ENCODE measurements at places on chromosomes 2 and 18. TPM values are rescaled to one million over a fixed set of nuclear protein-coding genes. Genes with fewer than 3 reads are reported as not detected.

DNA sequence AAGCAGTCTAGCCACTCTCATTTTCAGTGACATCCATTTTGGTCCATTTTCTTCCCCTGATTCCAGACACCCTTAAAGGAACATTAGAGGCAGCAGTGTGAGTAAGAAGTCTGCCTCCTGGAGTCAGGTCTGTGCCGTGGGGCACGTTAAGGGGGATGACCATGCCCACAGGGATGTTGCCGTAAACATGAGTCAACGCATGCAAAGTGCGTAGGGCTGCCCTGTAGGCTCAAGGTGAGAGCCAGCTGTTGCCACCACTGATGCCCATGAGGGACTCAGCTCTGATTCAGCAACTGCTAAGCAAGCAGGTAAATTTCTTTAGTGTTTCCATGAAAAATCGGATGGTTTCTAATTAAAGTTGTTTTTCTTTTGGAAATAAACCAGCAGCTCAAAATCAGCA, 61.4 kb upstream of the TFCP2L1 start:
- no peak for DNase-seq

- DNase-seq: no peak
These were observed 65.6 kb downstream of the TWSG1 start for GRCh38 chr18:9400197-9400596.

The HSPE1 gene
- 50.7 TPM for total RNA-seq

DNA sequence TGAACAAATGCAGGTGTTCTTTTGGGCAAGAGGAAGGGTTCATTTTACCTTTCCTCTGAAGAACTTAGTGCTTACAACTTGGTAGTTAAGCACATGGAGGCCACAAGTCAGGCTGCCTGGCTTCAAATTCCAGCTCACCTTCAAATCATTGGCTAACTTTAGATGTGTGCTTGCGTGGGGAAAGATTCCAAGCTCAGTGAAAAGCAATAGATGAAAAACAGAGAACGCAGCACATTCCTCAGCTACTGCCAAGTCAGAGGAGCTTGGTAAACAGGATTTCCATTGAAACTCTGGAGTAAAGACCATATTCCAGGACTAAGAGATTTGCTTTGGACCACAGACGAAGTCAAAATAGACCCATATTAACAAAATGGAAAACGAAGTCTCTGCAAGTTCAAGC, 96.3 kb upstream of the ASB18 start:
- DNase-seq: no peak

GRCh38 chr2:84888401-84889276, 7.8 kb upstream of the TRABD2A start:
- peak; percentile 43 for DNase-seq

The CCDC121 gene
- total RNA-seq: 0.58 TPM

GRCh38 chr18:51383711-51384110, 186.2 kb upstream of the MEX3C start:
- DNase-seq: no peak

- DNase-seq: peak; percentile 28
These were observed 176.9 kb upstream of the MC4R start for GRCh38 chr18:60549338-60549960.

DNA sequence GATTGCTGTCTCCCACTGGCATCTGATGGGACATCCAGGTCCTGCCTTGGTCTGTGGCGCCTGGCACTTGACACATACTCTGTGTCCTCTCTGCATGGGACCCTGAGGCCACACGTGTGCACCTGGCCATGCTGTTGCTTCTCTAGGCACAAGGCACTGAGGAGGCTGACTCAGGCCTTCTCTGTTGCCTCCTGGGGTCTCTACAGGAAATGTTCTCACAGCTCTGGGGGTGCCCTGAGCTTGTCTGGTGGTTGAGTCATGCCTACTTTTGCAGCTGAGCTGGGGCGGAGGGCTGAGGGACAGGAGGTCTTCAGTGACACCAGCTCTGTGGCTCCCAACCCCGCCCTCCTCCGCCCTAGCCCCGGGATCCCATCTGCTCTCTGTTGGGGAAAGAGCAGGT, 207.0 kb upstream of the HS6ST1 start:
- DNase-seq: no peak

The FAP gene
- not detected for total RNA-seq

DNA sequence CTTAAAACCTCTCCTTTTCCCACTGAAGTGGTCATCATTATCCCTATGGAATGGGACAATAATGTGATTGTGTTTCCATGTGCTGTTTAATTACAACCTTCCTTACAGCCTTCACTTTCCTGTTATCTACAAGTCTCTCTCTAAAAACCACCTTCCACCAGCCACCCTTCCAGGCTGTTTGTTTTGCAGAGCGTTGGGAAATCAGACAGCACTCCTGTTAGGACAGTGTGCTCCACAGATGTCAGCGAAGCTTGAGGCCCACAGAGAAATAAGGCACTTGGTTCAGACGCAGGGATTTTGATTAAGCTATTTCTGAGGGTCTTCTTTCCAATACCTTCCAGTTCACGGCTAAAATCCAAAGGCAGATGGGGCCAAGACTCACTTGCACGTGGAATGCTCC, 32.3 kb upstream of the ASPRV1 start:
- no peak for DNase-seq

The GALNT5 gene
- total RNA-seq: not detected

DNA sequence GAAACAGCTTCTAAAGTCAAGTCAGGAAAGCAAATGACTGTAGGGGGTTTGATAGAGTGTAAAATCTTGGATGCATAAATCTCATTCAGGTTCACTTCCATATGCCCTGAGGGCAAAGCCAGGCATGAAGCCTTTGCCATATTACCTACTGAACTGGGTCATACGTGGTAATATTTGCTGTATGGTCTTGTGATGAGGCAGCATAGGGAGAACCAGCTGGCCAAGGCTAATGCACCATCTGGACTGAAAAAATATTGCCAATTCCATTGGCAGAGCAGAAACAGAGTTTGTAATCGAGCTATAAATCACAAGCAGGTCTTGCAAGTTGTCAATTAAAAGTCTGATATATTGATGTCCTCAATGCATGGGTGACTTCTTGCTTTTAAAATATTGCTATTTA, 243.8 kb downstream of the ERBB4 start:
- no peak for DNase-seq

DNA sequence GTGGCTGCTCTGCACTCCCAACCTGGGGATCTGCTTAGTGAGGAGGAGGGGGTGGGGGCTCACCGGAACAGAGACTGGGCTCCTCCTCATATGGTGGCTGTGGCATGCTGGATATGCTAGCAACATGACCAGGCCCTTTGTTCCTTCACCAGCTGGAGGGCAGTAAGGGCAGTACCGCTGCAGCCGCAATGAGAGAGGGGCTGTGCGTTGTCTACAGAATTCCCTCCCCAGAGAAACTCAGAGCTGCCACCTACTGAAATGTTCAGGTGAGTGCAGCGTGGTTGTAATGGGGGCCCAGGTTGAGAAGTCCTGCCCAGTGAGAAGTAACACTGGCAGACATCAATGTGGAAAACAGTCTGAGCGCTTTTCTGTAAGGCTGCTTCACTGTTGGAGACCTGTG, 1211.9 kb upstream of the NXPH2 start:
- DNase-seq: no peak

- DNase-seq: no peak
These were observed 74.6 kb downstream of the ARL4C start for GRCh38 chr2:234422273-234422732.

DNA sequence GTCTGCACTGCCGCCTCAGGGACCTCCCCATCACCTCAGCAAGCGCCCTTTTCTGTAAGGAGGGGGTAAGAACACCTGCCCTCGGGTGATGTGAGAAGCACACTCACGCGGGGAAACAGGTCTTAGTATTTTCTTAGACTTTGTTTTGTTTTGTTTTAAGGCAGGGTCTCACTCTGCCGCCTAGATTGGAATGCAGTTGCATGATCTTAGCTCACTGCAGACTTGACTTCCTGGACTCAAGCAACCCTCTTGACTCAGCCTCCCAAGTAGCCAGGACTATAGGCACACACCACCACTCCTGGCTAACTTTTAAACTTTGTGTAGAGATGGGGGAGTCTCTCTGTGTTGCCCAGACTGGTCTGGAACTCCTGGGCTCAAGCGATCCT, 37.1 kb downstream of the RAMP1 start:
- DNase-seq: no peak

- DNase-seq: no peak
These were observed 373.0 kb downstream of the CDH2 start for GRCh38 chr18:27803957-27804356.

DNA sequence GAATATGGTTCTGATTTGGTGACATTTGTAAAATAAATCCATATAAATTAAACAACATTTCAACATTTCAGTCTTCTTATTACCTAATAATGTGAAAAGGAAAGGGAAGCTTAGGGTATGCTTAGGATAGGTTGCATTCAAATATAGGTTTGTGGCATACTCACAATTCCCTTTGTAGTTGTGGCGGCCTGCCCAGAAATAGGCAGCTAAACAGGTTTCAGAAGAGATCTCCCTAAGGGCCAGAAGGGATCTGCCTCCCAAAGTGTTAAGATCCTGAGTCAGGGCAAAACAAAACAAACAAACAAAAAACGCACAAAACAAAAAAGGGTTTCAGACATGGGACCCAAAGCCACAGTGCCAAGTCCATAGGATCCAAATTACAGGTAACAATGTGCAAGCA, 41.4 kb upstream of the TCF7L1 start:
- DNase-seq: no peak

DNA sequence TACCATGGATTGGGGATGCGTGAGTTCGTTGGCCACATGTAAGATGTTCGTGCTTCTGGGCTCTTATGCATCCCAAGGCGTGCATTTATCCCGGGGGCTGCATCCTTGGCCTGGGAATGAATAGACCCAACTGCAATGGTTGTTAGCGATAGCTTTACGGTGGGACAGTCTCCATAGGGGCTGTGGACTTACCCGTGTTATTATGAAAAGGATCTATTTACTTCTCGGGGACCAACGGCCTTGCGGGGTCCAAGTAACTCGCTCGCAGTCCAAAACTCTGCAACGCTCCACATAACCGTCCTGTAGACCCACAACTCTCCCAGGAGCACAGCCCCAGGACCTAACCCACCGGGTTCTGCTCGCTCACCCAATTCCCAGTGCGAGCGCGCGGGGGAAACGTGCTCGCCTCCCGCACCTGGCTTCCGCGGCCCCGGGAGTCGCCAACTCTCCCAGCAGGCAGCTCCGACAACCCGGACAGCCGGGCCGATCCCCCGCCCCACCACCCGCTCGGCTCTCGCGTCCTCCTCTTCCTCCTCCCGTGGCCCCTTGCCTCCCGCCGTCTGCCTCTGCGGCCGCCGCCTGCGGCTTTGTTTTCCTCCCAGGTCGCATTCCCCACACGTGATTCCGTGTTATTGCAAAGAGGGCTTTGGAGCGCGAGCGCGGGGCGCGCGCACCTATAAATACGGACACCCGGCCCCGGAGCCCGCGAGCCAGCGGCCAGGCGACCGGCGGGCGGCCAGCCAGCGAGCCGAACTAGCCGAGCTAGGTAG, at the start of gene CABLES1:
TSS of gene CABLES1 (plus strand) at position 706 of the 770 bp plus-strand sequence. CDS start 278 bp downstream, outside the sequence.
- DNase-seq: peak; percentile 42

DNA sequence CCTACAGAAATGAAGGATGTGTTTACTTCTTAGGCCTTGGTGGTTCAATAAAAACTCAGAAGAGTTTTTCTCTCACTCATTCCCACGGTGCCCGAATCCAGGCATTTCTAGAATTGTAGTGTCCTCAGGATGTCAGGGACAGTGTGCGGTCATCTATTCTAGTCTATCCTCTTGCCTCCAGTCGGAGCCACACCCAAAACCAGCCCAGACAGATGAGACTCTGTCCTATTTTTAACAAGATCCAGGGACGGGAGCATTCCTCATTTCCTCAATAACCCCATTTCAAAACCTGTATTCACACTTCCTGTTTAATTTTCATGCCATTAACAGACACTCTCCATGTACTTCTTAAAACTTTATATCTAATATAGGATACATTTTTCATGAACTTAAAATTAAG, 11.6 kb upstream of the RBMS1 start:
- no peak for DNase-seq

DNA sequence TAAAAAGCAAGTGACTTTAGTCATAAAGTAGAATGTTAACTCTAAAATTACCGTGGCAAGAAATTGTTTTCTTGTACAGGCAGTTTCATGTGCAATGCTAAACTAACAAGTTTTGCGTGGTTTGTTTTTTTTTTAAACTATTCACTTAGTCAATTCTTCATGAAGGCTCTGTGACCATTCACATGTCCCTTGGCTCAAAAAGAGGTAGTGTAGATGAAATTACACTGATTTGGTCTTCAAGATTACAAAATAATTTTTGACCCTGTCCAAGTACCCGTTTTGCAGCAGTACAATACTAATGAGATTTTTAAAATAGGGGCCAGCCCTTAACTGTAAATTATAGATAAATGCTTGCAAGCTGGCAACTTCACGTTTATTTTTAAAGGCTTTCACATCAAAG, 1.3 kb downstream of the TMEM131 start:
- no peak for DNase-seq

- DNase-seq: no peak
These were observed 63.1 kb downstream of the FECH start for GRCh38 chr18:57523171-57523956.

The NT5C1B gene
- total RNA-seq: not detected

DNA sequence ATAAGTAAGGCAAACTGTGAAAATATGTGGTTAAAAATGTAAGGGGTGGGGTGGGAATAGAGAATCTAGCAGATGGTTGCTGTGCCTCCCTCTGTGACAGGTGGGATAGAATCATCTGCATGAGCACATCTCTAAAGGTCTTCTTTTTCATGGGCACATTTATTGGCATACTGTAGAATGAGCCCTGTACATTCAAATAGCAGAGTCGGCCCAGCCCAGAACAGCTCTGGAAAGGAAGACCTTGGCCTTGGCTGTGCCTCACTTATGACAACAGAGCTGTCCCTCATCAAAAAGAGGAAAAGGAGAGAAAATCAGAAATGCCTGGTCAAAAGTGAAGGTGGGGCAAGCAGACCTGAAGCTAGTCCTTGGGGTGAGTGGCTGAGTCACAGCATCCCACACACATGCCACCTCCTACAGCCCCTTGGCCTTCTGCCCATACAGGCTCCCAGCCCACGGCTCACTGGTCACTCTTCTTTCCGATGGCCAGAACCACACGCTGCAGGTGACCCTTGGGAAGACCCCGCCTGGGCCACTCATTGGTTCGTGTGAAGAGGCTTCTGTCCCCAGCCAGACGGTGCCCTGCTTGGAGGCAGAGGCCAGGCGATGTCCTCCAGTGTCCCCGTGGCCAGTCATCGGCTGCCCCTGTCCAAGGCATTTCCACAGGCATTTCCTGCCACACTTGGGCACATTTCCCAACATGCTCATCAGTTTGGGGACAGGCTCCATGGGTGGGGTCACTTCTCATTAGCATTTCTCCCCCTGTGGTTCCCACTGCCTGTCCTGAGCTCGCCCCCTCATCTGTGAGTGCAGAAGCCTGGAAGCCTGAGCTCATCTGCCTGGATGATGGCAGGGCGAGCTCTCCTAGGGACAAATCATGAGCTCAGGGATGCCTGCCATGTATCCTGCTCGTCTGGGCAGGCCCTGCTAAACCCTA, 113.6 kb downstream of the MCFD2 start:
- no peak for DNase-seq

The CHN1 gene
- 1.7 TPM for total RNA-seq

The RBM45 gene
- total RNA-seq: 10.9 TPM

The KCNJ3 gene
- total RNA-seq: not detected

DNA sequence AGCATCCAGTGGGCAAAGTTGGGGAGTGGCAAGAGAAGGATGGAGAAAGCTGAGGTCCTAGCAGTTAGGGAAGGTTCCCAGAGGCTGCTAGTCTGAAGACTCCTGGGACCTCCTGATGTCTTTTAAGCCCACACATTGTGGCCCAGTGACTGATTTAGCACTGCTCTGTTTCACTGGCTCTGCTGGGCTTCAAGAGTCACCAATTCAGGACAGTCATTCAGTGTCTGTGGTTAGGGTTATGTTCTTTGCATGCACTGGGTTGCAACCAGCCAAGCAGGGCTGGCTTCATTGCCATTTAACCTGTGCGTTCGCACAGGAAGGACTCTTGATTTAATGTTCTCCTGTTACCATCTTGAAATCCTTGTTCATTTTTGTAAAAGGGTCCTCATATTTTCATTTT, 199.2 kb downstream of the ICOS start:
- no peak for DNase-seq

The LAMA3 gene
- not detected for total RNA-seq
